ENCODE measurements at places on chromosomes 7 and 10. TPM values are rescaled to one million over a fixed set of nuclear protein-coding genes. Genes with fewer than 3 reads are reported as not detected.

- no peaks in the 10 kb centered on the region for H3K27me3 ChIP-seq
- no peak for DNase-seq
- H3K4me3 ChIP-seq: no peak overlapping the region
- no peaks in the 10 kb centered on the region for H3K4me1 ChIP-seq
- no peaks in the 10 kb centered on the region for H3K36me3 ChIP-seq
- H3K27ac ChIP-seq: no peak overlapping the region
Observed at GRCh38 chr7:24402655-24403054, 118.7 kb downstream of the NPY start.

- DNase-seq: peak; percentile 85
- no peaks in the 10 kb centered on the region for H3K36me3 ChIP-seq
- peaks cover 4% of the 10 kb centered on the region for H3K4me1 ChIP-seq
- no peak overlapping the region for H3K4me3 ChIP-seq
Observed at GRCh38 chr10:124125305-124126116, 32.1 kb upstream of the CHST15 start.

GRCh38 chr7:80307227-80307856 lies 172.7 kb downstream of the GNAI1 start:
- H3K4me3 ChIP-seq: no peak overlapping the region
- H3K4me1 ChIP-seq: peaks cover 11% of the 10 kb centered on the region
- DNase-seq: peak; percentile 25

- no peak overlapping the region for H3K27ac ChIP-seq
- no peaks in the 10 kb centered on the region for H3K4me1 ChIP-seq
- H3K36me3 ChIP-seq: peaks cover 24% of the 10 kb centered on the region
- H3K4me3 ChIP-seq: no peak overlapping the region
Observed at GRCh38 chr7:77657427-77658224, 38.6 kb upstream of the RSBN1L start.

GRCh38 chr7:10211861-10212260 lies 761.8 kb upstream of the PHF14 start:
- DNase-seq: no peak
- H3K36me3 ChIP-seq: no peaks in the 10 kb centered on the region
- H3K27me3 ChIP-seq: no peaks in the 10 kb centered on the region
- no peak overlapping the region for H3K4me3 ChIP-seq
- H3K27ac ChIP-seq: no peak overlapping the region

DNA sequence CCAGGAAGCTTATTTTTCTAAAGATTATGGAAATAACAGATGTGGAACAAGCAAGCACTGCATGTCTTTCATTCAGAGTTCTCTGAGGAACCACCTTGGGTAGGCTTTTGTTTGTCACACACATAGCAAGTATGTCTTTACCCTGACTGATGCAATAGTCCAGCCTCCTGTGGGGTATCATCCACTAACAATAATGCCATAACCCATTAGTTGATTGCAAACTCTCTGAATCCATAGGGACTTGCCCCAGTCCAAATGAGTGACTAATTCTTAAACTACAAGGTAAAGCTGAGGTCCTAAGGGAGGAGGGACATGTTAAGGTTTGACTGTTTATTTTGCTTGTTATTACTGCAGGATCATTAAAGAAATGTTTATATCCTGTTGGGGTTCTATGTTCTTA lies 151.4 kb upstream of the PRPS1L1 start:
- no peaks in the 10 kb centered on the region for H3K27me3 ChIP-seq
- H3K27ac ChIP-seq: no peak overlapping the region
- H3K4me3 ChIP-seq: no peak overlapping the region
- H3K4me1 ChIP-seq: no peaks in the 10 kb centered on the region

DNA sequence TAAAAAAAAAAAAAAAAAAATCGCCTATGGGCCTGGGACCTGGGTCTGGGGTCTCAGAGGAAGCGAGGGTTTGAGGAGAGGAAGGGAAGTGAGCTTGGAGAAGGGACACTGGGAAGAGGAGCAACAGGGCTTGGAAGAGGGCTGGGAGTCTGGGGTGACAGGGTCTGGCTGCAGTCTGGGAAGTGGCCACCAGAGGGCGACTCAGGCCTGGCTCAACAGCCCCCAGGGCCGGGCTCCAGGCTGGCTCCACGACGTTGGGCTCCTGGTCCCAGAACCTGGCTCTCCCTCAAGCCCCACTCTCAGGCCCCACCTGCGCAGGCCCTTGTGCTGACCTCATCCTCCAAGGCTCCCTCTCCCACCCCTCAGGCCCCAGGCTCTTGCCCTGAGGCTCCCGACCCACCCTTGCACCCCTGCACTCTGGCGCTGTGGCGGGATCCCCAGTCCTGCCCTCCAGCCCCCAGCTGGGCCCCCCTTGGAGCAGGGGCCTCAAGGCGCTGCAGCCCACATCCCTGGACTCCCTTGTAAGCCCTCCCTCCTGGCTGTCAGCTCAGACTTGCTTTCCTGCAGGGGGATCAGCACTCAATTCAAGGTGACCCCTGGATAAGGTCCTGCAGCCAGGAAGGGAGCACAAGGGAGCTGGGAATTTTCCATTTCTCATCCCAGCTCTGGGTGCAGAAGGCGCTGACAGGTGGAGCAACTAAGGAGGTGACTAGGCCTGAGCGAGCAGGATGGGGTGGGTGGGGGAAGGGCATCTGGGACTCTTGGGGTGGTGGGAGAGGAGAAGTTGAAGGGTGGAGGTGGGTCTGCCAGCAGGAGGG lies 5.4 kb upstream of the SPACDR start:
- peaks cover 12% of the 10 kb centered on the region for H3K36me3 ChIP-seq
- H3K27me3 ChIP-seq: no peaks in the 10 kb centered on the region
- no peak overlapping the region for H3K4me3 ChIP-seq
- H3K4me1 ChIP-seq: peaks cover 7% of the 10 kb centered on the region
- no peak overlapping the region for H3K27ac ChIP-seq

DNA sequence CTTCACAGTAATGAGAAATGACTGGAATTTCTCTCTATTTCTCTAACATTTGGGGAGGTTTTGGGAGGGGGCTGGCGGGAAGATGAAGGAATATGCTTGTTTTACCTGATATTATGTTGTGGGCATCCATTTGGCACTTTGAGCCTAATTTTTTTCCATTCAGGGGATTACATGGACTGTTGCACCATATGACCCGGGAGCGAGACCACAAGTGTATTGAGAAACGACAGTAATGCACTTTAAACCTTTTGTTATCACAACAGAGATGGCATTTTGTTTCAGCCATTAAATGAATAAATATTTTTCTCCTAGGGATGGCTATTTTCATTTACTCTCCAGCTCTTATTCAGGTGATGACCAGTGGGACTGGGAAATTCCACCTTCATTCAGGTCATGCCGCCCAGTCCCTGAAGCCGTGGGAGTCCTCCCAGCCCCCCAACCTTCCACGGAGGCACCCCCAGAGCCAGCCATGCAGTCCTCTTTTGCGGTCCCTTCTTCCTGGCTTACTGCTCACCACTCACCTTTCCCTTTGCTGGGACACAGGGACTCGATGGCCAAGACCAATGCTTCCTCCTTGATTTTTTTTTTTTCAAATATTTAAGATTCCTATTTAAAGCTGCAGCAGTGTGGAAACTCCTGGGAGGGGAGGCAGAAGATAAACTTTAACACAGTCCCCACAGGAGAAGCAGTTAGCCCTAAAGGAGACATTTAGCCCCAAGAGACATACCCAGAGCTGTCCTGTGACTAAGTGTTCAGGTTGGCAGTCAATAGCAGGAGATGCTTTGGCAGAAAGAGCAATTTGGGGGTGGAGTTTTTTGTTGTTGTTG lies 190.9 kb upstream of the YAE1 start:
- no peak overlapping the region for H3K4me3 ChIP-seq
- no peak for DNase-seq
- H3K4me1 ChIP-seq: no peaks in the 10 kb centered on the region
- H3K27ac ChIP-seq: no peak overlapping the region
- no peaks in the 10 kb centered on the region for H3K27me3 ChIP-seq
- no peaks in the 10 kb centered on the region for H3K36me3 ChIP-seq

GRCh38 chr7:100513212-100513810 lies 25.7 kb upstream of the AGFG2 start:
- H3K4me1 ChIP-seq: peaks cover 12% of the 10 kb centered on the region
- H3K4me3 ChIP-seq: no peak overlapping the region
- no peak overlapping the region for H3K27ac ChIP-seq

DNA sequence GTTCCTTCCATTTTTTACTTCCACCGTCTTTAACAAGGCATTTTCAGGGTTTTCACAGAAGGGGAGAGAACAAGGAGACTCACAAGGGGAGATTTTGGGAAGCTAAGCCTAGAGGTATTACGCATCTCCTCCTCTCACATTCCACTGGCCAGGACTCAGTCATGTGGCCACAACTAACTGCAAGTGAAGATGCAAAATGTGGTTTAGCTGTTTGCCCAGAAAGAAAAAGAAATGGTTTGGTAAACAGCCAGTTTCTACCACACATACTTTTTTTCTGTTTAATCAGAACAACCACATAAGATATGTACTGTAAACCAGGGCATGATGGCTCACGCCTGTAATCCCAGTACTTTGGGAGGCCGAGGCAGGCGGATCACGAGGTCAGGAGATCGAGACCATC lies 21.4 kb upstream of the HELLS start:
- H3K4me3 ChIP-seq: no peak overlapping the region
- H3K27ac ChIP-seq: no peak overlapping the region
- DNase-seq: peak; percentile 84
- peaks cover 3% of the 10 kb centered on the region for H3K4me1 ChIP-seq

DNA sequence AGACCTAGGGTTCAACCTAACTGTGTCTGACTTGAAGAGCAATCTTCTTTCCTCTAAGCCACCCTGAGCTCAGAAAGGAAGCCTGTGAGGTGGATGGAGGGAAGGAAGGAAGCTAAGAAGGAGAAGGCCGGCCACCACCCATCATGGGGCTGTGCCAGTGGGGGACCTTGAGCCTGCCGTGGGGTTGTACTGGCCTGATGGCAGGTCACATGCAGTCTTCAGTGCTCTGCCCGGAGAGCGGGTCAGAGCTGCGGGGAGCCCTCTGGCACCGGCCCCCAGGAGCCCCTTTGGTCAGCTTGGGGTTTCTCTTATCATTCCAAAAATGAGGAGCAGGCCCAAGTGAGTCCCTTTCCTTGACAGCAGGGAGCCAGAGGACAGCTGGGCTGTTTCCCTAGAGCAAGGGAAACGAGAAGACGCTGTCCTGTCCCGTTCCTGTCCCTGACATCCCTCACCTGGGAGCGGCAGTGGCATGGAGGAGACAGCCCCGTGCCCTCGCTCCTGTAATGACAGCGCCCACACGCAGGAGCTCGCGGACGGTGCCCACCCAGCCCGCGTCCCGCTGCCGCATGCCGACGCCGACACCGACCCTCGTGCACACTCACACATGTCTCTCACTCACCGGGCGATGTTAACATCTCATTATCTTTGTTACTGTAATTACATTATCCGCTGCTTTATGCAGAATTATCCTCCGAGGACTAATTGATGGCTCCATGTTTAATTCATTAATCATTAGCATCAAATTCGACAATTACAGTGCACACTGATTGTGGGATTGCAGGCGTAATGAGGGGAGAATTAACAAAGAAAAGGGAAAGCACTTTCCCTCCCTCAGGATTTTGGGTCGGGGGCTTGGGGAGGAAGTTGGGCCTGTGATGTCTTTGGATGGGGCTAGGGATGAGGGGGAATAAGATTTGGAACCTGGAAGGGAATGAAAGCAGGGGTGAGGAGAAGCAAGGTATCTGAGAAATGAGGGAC lies 31.3 kb downstream of the GBX1 start:
- no peaks in the 10 kb centered on the region for H3K4me1 ChIP-seq
- H3K27me3 ChIP-seq: no peaks in the 10 kb centered on the region
- DNase-seq: peak; percentile 86
- no peak overlapping the region for H3K27ac ChIP-seq
- peaks cover 32% of the 10 kb centered on the region for H3K36me3 ChIP-seq
- no peak overlapping the region for H3K4me3 ChIP-seq

DNA sequence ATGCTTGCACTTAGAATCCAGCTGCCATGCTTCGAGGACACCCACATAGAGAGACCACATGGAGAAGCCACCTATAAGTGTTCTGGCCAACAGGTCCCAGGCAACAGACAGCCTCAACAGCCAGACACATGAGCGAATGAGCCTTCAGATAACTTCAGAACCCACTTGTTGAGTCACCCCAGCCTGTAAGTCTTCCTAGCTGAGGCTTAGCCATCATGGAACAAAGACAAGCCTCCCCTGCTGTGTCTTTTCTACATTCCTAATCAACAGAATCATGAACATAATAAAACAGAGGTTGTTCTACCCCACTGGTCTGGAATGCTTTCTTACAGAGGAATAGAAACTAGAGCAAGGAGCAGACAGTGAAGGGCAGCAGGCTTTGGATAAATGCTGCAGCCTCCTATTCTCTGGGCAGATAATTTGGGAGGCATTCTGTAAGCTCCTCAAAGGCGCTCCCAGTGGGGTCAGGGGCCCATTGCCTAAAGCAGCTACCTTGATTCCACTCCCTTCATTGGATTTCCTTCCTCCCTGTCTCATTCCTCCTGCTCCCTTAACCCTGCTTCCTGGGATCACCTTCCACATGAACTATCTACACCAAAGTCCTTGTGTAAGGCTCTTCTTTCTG lies 4.6 kb downstream of the TLL2 start:
- H3K4me1 ChIP-seq: peaks cover 16% of the 10 kb centered on the region
- H3K27me3 ChIP-seq: peaks cover 15% of the 10 kb centered on the region
- no peak overlapping the region for H3K27ac ChIP-seq
- H3K4me3 ChIP-seq: no peak overlapping the region

Gene FAM25G
- total RNA-seq: not detected

Gene EN2
- total RNA-seq: under 0.01 TPM

Gene TAS2R16
- not detected for total RNA-seq

Gene SEMA3A
- total RNA-seq: 2.5 TPM

Measured in osteoblast (primary cell).